ENCODE measurements at places on chromosomes 1 and 21.

GRCh38 chr1:152926091-152926490 lies 17.7 kb downstream of the IVL start:
- DNase-seq = no peak

DNA sequence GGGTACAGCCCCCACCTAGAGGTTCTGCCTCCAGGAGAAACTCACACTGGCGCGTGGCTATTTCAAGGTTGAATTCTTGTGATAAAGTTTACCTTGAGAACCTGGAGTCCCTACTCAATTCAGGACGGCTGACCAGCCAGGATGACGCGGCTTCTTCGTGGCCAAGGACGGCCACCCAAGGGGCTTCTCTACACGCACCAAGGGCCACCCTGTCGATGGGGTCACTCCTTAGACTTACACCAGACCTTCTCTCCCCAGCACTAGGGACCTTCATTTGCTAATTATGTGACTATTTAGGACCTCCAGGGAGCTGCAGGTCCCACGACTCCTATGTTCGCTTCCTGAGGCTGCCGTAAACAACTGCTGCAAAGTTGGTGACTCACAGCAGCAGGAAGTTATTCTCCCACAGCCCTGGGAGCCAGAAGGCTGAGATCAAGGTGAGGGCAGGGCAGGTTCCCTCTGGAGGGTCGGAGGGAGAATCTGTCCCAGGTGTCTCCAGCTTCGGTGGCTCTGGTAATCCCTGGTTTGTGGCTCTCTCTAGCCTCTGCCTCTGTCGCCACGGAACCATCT lies 135.9 kb downstream of the NPHP4 start:
- no peak for DNase-seq

DNA sequence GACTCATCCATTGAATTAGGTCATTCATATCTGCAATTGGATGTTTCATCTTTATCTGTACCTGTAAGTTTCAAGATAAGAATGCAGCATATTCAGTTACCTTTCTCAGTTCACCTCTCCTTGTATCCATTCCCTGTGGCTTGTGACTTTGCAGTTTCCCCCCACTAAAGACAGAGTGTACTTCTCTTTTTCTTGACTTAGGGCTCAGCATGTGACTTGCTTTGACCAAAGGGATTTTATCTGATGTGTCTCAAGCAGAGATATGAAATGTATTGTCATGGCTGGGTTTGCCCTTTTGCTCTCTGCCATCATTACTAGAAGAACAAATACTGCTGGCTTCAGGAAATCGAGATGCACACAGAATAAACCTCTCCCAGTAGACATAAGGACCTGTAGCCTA lies 754.8 kb downstream of the ADGRL2 start:
- DNase-seq = no peak

- DNase-seq = no peak
Observed at GRCh38 chr1:115613767-115614166, 28.0 kb upstream of the VANGL1 start.

DNA sequence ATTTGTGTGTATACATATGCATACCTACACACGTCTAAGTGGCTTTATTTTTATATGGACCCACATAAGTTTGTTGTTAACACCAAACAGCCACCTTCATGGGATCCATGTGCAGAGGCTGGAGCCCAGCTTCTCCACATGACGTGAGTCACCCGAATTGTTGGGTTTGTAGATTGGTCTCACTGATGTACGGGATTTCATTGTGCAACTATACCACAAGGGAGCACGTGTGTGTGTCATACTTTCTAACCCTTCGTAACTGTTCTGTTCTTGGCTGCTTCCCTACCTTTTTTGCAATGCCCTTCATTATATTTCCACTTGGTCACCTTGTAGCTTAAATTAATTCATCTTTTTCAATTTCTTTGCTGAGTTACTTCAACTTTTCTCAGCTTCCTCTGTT lies 21.0 kb downstream of the SPRTN start:
- DNase-seq = no peak

DNA sequence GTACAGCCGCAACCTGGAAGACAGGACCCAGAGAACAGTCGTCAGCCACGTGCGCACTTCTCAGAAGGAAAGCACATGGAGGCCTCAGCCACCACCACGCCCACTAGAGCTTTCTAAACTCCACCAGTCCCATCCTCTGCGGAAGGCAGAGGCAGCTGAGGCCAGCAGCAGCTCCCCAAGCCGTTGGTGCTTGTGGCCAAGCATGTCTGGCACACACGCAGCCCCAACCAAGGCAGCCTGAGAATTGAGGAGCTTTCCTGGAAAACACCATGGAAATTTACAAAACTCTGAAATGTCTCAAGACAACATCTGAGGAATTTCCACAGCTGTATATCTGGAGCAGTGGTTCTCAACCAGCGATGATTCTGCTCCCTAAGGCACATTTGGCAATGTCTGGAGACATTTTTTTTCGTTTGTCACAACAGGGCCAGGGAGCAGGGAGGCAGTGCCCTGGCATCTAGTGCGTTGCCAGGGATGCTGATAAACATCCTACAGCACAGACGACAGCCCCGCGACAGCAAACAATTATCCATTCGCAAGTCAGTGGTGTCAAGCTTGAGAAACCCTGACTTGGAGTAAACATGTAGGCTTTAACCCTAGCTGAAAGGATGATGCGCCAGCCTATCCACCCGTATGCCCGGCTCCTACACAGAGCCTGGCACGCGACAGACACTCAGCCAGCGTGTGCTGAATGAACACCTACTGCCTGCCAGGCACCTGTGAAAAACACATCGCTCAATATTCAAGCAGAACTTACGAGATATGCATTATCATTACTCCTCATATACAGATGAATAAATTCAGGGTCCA lies 24.7 kb downstream of the NPHP4 start:
- DNase-seq = no peak

DNA sequence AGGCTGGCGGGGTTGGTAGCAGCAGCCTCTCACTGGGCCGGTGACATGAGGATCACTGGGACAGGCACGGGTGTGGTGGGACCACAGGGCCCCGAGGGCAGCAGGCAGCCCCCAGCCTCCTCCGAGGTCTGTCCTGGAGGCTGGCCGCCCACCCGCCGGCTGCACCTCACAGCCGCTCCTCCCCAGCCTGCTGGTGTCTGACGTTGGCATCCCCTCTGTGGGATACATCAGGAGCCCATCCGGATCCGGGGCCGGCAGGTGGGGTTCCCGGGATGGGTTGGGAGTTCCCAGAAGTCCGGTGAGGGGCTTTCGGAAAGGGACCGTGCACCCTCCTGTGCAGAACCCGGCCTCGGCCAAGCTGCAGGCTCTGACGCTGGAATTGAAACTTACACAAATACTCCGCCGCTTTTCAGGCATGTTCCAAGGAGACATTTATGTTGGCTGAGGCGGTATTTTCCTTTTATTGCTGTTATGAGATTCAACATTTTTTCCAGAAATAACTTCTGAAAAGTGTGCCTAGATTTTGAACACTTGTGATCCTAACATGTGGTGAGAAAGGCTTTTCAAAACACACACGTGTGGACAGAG lies 142.1 kb upstream of the ARHGEF16 start:
- no peak for DNase-seq

DNA sequence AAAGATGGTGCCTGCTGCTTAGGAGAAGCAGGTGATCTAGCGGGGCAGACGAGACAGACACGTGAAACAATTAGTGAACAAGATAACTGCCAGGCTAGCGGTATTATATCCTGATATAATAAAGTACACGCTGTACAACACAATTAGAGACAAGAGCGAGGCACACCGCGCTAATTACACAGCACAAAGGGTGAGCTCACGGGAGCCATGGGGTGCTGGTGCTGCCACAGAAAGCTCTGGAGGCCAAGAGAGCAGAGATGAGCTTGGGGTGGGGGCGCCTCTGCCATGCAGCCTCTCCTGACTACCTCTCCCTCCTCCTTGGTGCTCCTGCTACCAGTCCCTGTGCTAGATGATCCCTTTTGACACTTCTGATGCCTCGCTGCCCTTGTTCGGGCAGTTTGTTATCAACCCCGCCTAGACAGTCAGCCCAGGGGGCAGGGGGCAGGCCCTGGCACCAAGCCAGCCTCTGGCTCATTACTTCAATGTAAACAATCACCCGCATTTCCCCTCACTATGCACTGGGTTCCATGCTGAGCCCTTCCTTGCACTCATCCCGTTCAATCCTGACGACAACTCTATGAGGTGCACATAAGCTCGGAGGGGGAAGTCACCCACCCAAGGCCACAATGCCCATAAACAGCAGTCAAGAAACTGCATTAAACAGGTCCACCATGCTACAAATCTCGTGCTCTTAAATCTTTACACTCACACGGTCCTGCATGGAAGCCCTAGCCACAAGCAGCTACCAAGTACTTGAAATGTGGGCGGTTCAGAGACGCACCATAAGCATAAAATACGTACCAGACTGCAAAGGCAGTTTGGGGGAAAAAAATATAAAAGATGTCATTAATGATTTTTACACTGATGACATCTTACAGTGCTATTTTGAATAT lies 103.0 kb downstream of the SSBP3 start:
- no peak for DNase-seq

GRCh38 chr1:92877081-92877711 lies 45.4 kb downstream of the RPL5 start:
- no peak for DNase-seq

- no peak for DNase-seq
Observed at GRCh38 chr1:6022193-6022592, 23.5 kb upstream of the KCNAB2 start.

DNA sequence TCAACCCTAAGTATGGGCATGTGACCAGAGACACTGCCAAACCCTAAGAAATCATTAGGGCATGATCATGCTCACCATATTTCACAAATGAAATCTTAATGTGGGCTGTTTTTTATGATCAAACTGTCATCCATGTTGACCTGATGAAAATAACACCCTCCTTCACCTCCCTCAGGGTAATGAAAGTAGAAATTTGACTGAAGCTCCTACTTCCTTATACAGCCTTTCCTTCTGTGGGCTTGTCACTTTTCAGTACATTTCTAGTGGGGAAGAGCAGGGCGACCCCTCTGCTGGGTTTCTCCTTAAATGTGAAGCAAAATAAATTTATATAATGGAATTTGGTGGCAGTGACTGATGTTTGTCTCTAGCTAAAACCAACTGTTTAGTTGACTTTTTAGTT lies 25.9 kb downstream of the IVNS1ABP start:
- DNase-seq = no peak

- DNase-seq = no peak
Observed at GRCh38 chr1:212491454-212491853, 58.7 kb downstream of the NENF start.

DNA sequence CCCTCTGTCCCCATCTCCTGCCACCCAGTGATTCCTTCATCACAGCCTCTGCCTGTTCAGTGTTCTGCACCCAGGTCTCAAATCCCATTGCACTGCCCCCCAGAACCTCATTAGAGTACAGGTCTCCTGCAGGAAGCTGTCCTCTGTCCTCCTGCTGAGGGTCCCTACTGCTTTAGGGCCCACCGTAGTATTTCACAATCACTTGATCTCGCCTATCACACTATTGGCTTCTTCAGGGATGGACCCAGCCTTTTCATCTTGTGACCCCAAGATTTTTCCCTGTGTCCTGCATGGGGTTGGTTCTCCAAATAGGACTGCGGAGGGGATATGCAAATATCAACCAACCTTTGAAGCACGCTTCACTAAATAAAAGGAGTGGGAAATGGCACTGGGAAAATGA lies 331.1 kb upstream of the AJAP1 start:
- no peak for DNase-seq

DNA sequence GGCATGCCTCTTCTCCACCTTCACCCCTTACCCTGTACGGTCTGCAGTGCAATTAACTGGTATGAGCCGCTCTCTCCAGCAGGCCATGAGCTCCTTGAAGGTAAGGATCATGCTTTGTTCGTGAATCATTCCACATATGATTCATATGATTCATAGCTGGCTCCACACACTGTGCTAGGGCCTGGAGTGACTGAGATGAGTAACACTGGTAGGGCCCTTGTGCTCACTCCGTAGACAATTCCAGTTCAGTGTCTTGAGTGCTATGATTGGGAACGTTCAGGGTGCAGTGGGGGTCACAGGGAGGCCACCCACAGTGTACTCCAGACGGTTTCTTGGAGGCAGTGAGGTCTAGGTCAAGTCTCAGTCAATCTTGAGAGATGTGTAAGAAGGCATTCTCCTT lies 239.8 kb downstream of the LMX1A start:
- no peak for DNase-seq

DNA sequence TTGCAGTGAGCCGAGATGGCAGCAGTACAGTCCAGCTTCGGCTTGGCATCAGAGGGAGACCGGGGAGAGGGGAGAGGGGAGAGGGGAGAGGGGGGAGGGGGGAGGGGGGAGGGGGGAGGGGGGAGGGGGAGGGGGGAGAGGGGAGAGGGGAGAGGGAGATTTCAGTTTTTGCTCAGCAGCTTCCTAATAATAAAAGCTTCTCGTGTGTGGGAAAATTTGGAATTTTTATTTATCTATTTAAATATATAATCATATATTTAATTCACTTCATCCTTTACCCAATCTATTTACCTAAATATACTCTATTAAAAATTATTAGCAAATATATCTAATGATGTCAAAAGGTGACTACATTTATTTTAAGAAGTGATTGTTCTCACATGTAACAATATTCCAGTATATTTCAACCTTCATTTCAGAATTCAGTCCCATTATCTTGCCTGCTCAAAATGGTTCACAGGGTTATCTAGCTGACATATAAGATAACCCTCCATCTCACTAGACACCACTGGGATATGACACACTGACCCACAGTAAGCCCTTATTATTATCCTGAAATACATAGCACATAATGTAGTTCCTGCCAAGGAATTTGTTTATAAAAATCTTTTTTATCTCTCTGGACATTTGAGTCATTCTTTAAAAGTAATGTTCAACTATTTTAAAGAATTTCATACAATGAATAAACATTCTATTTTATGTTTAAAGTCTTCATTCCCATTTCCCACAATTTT lies 105.9 kb downstream of the GPATCH2 start:
- DNase-seq = no peak

DNA sequence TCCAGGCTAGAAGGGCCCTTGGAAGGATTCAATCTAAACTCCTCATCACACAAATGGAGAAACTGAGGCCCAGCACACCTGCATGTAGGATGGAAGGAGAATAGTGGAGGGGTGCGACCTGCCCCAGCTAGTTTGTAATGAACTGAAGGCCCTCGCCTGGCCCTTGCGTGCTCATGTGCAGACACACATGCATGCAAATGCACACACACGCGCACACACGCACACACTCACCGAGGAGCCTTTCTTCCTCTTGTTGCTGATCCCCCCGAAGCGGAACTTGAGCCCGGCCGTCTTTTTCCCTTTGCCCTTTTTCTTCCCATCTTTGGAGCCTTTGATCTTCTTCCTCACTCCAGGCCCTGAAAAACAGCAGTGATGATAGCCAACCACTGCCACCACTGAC lies 27.9 kb downstream of the CHD5 start:
- DNase-seq = no peak
